ENCODE measurements at places on chromosomes 6 and 20.
A peak's percentile ranks its signal among the peaks of the same experiment; 100 is the strongest.

DNA sequence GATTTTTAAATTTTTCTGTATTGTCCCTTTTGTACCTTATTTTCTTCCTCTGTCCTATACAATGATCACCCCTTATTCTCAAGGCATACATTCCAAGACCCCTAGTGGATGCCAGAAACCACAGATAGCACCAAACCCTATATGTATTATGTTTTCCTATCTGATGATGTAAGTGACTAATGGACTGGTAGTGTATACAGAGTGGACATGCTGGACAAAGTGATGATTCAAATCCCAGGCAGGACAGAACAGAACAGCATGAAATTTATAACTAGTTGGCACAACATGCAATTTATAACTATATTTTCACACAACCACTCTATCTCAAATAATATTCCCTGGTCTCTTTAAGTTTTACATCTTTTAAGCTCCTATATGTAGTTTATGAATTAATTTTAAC is 205.6 kb upstream of the FLRT3 start:
- DNase-seq, result no peak

- DNase-seq, result no peak
These were observed 163.2 kb downstream of the SYCP2 start for GRCh38 chr20:59770270-59770669.

DNA sequence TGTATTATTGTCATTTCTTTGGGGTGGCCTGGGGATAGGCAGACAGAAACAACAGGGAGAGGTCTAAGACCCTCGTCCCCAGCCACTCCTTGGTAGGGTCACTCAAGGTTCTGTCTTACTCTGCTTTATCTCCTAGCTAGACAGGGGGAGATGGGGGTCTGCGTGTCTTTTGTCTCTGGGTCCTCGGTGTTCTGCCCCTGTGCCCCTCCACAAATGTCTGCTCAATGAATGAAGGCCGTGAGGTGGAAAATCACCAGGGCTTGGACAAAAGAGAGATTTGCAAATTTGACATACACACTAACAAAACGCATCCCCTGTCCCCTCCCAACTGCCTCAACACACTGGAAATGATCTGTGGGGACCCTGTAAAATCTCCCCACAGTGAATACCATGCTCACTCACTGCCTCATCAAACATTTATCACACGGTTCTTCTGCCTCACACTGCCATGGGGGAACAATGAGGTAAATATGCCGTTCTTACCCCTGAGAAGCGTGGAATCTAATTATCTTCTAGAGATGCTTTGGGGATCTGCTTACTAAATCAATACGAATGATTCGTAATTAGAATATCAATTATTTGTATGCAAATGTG is 13.2 kb upstream of the VAPB start:
- DNase-seq, result no peak

- DNase-seq, result no peak
These were observed 100.4 kb downstream of the TOX2 start for GRCh38 chr20:44014807-44015732.

DNA sequence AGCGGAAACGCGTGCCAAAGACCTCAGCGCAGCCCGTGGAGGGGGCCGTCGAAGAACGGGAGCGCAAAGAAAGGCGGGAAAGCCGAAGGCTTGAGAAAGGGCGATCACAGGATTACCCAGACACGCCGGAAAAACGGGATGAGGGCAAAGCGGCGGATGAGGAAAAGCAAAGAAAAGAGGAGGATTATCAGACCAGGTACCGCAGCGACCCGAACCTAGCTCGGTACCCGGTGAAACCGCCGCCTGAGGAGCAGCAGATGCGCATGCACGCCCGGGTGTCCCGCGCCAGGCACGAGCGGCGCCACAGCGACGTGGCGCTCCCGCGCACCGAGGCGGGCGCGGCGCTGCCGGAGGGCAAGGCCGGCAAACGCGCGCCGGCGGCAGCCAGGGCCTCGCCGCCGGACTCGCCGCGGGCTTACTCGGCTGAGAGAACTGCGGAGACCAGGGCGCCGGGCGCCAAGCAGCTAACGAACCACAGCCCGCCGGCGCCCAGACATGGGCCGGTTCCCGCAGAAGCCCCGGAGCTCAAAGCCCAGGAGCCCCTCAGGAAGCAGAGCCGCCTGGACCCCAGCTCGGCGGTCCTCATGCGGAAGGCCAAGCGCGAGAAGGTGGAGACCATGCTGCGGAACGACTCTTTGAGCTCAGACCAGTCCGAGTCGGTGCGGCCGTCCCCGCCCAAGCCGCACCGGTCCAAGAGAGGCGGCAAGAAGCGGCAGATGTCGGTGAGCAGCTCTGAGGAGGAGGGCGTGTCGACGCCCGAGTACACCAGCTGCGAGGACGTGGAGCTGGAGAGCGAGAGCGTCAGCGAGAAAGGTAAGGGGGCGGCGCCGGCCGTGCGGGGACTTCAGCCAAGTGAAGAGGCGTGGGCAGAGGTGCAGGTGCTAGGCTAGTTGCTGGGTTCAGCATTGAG is 296.2 kb downstream of the RIMS1 start:
- no peak for DNase-seq

DNA sequence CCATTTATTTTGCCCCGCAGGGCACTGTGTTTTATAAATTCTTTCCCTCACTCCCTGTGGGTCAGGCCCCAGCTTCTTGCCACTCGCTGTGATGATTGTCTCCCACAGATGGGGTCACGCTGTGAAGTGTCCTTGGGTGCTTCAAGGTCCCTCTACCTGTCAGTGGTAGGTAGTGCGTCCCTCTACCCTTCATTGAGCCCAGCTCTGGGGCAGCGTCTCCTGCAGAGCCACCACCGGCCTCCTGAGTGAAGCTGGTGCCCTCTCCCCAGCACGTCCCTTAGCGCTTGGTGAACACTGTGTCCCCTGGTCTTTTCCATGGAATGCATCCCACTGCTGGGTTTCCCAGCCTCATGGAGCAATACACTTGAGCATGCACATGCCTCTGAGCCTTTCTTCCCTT is 108.2 kb downstream of the NRN1 start:
- DNase-seq, result no peak

GRCh38 chr6:30615958-30616810 is 859 bp downstream of the PPP1R10 start:
- peak; percentile 14 for DNase-seq

GRCh38 chr20:38755324-38755910 is 7.2 kb downstream of the ACTR5 start:
- DNase-seq, result no peak

Measured in activated T-helper 1 cell treated with anti-CD3 and anti-CD28 coated beads, Interleukin-12 subunit alpha, Interleukin-12 subunit beta, Interleukin-2, Interleukin-4 antibody, amounts not matched to agents 30 ng/mL and 10 ng/mL and 1 ng/mL, durations not matched to agents 14 hours and 24 hours and 36 hours (primary cell).